ENCODE measurements at places on chromosomes 13 and 19.

DNA sequence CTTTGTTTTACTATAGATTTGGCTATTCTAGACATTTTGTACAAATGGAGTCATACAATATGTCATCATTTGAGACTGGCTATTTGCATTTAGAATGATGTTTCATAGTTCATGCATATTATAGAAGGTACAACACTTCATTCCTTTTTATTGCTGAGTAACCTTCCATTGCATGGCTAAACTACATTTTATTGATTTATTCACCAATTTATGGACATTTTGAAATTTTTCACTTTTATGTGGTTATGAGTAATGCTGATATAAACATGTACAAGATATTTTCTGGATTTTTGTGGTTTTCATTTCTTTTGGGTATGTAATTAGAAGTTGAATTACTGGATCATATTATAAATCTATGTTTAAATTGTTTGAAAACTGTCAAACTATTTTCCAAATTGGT, 710.3 kb upstream of the SLITRK5 start:
- DNase-seq = no peak

- DNase-seq = no peak
These were observed 500.3 kb downstream of the KLF12 start for GRCh38 chr13:73633817-73634460.

DNA sequence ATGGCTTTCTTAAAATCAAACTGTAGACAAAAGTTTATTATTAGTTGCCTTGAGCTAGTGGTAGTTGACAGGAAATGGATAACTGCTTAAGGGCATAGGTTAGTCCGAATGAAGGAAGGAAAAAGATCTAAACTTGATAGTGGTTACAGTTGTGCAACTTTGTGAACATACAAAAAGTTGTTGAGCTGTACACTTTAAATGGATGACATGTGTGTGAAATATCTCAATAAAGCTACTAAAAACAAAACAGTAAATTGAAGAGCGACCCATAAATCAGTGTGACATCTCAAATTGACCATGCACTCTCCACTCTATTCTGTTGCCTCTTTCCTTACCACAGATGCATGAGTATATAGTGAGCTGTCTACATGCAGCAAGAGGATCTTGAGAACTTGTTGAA, 1757.8 kb downstream of the PCDH9 start:
- no peak for DNase-seq

- no peak for DNase-seq
These were observed 32.3 kb downstream of the ARHGEF18 start for GRCh38 chr19:7381073-7381390.

DNA sequence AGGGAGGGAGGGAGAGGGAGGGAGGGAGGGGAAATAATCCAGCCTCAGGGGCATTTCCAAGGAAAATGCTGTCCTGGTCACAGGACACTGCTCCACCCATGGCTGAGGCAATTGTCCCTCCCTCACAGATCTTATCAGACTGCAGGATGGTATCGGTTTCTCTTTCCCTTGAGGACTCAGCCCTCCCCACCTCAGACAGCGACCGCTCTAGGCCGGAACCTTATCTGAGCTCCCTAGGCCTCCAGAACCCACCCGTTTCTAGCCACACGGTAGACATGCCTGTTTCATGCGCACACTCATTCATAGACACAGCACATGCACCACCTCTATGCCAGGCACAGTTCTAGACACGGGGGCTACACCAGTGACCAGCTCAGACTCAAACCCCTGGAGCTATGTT, 10.0 kb upstream of the IZUMO2 start:
- DNase-seq = no peak

GRCh38 chr13:51920267-51920666, 58.5 kb downstream of the CCDC70 start:
- no peak for DNase-seq

DNA sequence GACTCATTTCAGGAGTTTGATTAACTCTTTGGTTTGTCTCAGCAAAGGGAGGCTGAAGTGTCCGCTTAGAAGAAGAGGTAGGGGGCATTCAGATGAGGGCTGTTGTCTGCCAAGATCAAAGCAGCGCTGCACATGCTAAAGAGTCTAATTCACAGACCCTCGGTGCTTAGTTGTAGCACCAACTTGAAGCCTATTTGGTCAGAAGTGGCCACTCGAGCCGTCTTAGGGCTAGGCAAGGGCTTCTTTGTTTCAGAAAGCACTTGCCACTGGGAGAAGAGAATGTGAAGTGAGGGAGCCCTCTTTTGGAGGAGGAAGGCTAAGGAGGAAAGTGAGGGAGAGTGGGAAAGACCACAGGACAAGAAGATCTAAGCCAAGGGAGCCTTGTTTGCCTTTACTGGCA, 313.4 kb upstream of the TMTC4 start:
- no peak for DNase-seq

DNA sequence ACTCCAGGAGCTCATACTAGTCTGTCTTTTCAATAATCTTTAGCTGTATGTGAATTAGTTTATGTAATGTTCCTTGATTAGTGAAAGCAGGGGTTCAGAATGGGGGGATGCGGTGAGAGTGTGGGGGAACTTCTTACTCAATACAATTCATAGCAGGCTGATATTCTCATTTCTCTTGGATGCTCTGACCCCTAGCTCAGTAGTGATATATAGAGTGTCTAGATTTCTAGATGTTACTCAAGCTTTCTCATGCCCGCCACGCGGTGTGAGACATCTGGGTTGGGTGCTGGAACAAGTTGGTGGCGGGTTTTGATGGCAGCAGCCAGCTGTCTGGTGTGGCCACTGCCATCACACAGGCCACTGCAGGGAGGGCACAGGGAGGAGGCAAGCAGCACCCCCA, 39.3 kb upstream of the FLT1 start:
- DNase-seq = no peak
